ENCODE measurements at places on chromosomes 16 and 17. TPM values are rescaled to one million over a fixed set of nuclear protein-coding genes. Genes with fewer than 3 reads are reported as not detected.

The TP53TG3C gene
- not detected for total RNA-seq

DNA sequence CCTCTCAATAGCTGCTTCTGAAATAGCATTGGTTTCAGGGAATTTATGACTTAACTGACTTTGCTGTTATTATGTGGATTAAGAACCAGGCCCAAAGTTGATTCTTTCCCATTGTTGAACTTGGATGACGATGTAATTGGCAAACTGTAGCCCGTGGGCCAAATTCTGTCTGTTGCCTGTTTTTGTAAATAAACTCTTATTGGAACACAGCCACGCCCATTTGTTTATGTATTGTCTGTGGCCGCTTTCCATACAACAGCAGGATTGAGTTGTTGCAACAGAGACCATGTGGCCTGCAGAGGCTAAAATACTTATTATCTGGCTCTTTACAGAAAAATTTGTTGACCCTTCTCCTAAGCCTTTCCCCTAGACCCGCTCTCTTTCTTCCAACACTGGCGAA is 31.6 kb downstream of the NTN1 start:
- DNase-seq, result no peak

DNA sequence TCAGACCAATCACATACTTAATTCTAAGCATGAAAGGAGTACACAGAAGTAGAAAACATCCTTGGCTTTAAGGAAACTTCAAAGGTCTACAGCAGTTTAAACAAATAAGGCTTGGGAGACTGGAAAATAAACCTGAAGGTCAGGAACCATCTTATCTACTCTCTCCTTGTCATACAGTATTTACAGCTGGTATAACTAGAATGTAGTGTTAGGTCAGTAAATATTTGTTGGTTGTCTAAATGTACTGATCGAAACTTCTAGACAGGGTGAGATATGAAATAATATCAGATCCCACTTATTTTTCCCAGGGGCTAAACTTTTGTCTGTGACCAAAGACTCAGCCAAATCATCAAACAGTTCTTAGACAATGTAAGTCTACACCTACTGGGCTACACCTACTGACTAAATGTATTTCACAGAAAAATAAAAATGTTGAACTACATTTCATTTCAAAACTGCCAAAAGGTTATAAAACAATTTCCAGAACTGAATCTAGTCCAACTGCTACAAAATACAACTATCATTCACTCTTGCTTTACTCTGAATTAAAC is 27.1 kb upstream of the TMEM97 start:
- DNase-seq, result no peak

DNA sequence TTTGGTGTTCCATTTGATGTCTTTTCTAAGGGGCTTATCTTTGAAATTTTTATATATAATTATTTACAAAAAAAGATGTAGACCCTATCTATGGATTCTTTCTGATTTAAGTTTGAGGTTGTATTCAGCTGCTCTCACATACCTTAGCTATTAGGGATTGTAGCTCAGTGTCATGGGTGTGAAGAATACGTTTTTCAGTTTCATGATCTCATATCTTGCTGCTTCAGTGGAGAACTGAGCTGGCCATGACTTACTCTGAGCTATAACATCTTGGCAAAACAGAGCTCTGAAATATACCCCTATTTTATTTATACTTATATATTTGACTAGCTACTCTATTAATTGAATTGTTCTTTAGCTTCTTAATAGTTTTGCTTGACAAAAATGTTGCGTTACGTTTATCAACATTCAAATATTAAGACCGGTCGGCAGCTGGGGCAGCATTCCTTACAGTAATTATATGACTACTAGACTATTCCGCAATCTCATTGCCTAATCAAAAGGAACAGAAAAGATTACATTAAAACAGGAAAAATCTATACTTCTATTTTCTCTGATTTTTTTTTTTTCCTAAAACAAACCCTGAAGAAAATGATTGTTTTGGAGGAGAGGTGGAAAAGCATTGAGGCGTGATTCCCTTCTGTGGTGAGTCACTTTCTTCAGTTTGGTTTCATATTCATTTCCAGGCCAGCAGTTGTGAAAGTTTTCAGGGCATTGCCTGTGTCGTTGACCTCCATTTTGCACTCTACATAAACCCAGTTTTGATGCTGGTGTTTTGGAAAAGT is 24.1 kb upstream of the KRT24 start:
- DNase-seq, result no peak

The CCDC154 gene
- total RNA-seq, result 4.2 TPM

- DNase-seq, result peak; percentile 75
Observed at GRCh38 chr17:40122136-40122998, 596 bp downstream of the MSL1 start.

- DNase-seq, result no peak
Observed at GRCh38 chr16:50204453-50205108, 51.5 kb downstream of the TENT4B start.

Measured in glutamatergic neuron (in vitro differentiated cells).